Activated CD4-positive, CD25-positive, alpha-beta regulatory T cell treated with anti-CD3 and anti-CD28 coated beads, Interleukin-2, amount 50 U/mL, for 16 hours (primary cell): ENCODE measurements at places on chromosomes 5 and 9.

DNA sequence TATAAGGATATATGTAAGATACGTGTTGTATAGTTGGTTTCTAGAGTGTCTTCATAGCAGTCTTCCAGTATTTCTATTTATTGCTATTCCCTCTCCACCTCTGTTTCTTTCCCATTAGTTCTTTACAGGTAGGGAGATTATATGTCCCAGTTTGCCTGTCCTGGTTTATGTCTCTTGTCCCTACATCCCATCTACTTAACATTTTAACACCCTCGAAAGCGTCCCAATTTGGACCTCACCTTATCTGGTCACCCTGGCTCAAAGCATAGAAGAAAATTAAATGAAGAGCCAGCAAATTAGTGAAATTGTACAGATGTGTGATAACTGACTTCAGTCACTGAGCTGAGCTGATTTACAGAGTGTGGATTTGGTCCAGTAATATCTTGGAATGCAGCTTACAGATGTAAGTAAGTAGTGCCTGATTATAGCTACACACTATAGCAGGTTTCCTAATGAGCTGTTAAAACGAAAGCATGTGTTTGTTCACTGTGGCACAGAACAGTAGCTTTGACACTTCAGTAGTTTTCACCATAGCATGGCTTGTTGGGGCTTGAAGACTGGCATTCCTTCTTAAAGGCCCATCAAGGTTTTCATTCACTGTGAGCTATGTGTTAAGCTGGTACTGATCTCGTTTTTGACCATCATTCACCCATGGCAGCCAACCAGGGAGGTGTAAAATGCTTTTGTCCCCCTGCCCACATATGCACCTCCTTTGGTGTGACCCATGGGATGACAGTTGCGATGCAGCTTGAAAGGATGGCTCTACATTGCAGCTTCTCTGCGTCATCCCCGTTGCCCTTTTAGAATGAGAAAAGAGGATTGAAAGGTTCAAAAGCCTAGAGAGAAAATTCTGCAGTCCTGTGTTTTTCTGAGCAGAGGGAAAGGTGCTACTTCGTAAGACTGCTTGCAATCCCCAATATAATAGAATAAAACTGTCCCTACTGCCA is 192.1 kb upstream of the DMRT1 start:
- no peak for DNase-seq

- DNase-seq = no peak
Observed at GRCh38 chr9:131227112-131227958, 49.0 kb downstream of the FAM78A start.

- DNase-seq = no peak
Observed at GRCh38 chr5:395156-395920, 47.6 kb upstream of the EXOC3 start.

DNA sequence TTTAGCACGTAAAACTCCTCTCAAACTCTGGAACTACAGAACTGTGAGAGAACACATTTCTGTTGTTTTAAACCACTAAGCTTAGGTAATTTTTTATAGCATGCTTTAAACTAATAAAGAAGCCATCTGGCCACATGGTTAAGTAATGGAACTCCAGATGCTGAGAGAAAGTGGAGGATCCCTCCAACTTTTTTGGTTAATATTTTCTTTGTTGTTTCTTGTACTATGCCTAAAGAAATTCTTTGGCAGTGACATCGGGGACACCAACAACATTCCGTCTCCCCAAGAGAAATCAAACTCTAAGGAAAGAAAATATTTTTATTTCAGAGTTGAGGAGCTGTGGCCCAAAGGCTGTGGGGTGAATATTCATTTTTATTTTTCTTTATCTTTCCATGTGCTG is 734.8 kb upstream of the CDH9 start:
- no peak for DNase-seq

DNA sequence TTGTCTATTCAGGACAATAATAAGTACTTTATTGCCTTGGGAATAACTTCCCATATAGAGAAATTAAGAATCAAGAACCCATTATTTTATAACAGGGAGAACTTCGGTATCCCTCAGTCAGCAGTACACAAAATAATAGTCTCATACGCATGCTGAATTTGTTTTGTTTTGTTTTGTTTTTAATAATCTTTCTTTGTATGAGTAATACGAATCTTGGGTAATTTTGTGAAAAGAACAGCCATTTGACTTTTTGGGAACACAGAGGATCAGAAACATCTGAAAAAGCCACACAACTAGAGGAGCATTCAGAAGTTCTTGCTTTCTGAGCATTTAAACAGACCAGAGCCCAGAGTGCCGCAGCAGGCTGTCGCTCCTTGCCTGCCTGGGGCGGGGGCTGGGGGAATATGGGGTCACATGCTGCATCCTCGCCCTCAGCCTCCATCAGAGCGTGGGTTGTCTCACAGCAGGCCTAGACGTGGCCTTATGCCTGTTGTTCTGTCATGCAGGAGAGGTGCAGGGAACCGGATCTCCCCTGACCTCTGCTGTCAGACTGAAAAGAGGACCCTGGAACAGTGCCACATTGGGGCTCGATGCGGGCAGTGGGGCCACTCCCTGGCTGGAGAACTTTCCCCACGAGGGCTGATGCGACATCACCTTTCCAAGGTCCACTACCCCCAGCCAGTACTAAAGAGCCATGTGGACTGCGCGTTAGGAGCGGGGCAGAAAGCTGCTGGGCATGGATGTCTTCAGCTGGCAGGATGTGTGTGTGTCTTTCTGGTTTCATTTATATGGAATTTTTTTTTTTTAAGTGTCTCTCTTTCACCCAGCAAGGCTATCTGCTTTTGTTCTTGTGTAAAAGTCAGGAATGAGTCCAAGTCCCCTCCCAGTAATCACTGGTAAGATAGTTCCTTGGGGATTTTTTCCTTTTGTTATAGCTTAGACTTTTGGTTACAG is 133.4 kb upstream of the OTULINL start:
- no peak for DNase-seq

GRCh38 chr5:113236536-113237288 is 198.1 kb downstream of the TSSK1B start:
- no peak for DNase-seq

DNA sequence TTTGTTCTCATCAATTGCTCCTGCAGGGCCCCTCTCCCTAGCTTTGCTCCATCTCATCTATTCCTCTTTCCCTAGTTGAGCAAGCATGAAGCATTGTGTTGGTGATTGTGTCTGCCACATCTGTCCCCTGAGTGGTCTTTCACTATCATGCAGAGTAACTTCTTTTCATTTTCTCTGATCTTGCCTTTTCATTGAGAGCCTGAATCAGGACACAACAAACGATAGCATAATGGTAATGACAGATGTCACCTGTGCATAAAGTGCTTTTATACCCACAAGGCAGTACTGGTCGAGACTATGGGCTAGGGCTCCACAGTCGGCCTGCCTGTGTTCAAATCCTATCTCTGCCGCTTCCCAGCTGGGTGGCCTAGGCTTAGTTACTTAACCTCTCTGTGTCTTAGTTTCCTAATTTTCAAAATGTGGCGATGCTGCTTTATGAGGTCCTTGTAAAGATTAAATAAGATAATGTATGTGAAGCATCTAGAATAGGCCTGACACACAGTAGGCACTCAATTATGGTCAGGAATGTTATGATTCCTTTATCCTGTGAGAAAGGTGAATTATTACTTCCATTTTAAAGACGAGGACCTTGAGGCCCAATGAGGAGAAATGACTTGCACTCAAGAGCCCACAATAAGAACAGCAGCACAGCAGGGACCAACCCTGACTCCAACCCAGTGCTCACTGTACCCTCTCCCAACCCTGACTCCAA is 137.1 kb upstream of the ZNF618 start:
- no peak for DNase-seq

DNA sequence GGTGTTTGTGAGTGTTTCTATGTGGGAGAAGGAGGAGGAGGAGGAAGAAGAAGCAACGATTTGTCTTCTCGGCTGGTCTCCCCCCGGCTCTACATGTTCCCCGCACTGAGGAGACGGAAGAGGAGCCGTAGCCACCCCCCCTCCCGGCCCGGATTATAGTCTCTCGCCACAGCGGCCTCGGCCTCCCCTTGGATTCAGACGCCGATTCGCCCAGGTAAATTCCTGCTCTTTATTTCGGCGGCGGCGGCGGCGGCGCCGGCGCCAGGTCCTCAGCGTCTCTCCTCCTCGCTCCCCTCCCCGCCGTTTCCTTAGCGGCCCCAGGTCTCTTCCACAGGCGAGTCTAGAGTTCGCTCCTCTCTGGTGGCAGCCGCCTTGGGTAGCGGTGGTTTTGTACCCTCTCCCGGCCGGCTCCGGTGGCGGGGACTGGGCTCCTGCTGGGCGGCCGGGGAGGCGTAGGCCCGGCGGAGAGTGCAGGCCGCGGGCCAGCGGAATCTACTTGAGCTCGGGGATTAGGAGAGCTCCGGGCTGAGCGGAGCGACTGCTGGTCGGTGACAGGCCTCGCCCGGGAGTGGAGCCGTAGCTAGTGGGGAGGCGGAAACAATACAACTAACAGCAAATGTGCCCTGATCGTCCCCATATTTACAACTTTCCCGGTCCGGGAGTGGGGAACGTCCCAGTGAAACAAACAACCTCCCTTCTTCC is 547 bp downstream of the NIPBL start:
- DNase-seq = peak; percentile 12

DNA sequence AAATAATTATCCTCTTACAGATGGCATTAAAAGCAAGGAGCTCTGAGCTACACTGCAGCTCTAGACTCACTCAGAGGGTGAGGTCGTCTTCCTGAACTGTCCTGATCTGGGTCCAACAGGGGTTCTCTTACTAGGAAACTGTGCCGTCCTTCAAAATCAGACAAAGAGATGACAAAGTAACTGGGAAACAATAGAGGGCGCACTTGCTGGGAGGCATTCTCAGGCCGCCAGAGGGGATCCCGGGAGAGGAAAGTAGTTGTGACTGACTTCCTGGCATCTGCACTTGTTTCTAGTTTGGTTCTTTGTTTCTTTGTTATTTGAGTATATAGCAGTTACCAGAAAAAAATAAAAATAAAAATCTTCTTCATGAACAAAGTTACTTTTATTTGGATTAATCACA is 142.9 kb upstream of the MSX2 start:
- DNase-seq = no peak

- no peak for DNase-seq
Observed at GRCh38 chr9:73847536-73847935, 649.6 kb upstream of the RORB start.

DNA sequence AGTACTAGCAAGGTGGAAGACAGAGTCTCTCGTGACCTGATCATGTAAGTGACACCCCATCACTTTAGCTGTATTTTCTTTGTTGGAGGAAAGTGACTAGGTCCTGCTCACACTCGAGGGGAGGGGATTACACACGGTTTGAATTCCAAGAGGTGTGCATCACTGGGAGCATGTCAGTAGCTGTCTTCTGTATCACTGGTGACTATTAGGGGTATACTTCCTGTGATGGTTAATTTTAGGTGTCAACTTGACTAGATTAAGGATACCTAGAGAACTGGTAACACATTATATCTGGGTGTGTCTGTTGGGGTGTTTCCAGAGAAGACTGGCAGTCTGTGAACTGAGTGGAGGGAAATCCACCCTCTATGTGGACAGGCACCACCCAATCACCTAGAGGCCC is 22.5 kb downstream of the FOXD1 start:
- no peak for DNase-seq

DNA sequence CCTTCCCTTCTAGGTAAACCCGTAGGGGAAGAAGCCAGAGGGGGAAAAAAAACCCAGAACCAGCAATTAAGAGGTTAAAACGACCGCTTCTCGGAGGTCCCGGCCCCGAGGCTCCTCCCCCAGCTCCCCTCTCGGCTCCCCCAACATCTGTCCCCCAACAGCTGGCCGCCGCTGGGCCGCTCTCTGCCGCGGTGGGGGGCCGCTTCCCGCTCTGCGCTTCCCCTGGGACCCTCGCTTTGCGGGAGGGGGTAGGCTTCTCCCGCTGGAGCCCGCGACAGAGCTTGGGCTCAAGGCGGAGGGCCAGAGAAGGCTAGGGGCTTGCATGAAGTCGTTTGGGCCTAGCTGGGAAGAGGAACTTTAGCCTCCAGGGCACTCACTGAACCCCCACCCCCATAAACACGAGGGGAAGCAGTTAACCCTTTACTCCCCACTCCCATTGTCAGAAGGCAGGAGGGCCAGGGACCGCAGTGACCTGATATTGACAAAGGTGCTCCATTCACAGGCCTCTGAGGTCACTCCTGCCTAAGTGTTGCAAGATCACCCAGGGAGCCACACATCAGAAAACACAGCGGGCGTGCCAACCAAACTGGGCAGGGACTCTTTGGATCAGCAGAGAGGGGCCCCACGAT is 7.5 kb downstream of the LHX6 start:
- DNase-seq = no peak

DNA sequence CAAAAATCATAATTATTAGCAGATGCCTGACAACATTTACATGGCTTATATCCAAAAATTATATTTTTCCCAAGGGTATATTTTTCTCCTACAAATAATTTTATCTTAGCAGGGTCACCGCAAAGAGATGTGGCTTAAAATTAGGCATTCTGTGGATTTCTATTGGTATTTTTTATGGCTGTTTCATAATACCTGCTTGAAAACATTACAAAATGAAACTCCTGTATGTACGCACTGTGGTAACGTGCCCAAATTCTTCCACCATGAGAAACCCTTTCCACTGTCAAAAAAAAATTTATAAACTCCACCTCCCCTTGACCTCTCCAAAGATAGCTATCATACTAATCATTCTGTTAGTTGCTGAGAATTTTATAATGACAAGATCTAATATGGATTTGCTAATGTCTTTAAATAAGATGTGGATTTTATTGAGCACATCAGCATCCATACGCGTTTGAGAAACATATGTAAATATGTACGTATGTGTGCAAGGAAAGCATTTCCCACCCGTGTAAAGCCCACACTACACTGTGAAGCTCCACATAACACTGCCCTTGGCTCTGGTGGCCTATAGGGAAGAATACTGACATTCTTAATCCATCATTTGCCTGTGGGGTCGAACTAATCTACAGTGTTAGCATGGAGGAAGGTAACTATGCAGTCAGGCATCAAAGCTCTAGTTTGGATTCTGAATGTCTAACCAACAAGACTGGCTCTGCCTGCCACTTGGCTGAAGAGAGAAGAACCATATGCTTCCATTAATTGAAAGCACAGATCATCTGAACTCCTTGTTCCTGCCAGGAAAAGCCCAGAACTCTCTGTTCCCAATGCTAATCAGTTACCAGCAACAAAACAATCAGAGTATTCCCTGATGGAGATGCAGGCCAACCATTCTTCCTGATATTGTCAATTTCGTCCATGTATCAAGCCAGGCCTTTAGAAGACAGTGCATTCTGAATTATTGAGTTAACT is 244.7 kb downstream of the SPOCK1 start:
- DNase-seq = no peak

DNA sequence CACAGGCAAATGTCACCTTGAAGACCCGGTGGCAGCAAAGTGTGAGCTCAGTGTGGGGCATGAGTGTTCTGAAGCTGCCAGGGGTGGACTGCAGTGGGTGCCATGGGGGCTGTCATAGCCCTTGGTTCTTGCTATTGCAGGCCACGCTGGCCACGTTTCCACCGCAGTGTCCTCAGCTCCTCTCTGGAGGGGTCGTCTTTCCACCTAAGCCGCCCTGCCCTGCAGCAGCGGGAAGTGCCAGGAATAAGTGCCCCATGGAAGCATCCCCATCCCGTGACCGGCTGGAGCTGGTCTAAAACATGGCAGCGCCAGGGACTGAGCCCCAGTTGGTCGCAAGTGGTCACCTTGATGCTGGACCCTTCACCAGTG is 6.9 kb downstream of the OBP2B start:
- no peak for DNase-seq
